Anterior cingulate cortex (tissue), 58 donors: ENCODE measurements at places on chromosomes 13 and 19.

DNA sequence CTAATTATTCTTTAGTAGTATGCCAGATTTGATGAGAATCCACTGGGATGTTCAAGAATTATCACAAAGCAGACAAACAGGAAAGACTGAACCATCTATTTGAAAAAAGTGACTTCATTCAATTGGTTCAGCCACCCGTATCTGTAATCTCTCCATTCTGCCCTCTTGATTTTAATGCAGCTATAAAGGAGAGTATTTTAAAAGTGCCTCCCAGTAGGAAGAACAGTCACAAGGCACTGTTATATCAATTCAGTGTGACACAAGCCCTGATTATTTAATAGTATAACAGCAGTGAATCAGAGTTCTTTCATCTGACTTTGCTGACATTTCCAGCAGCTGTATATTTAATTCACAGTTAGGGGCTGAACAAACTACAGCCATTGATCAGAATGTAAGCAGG, 77.3 kb upstream of the SLAIN1 start:
- no peak for DNase-seq

DNA sequence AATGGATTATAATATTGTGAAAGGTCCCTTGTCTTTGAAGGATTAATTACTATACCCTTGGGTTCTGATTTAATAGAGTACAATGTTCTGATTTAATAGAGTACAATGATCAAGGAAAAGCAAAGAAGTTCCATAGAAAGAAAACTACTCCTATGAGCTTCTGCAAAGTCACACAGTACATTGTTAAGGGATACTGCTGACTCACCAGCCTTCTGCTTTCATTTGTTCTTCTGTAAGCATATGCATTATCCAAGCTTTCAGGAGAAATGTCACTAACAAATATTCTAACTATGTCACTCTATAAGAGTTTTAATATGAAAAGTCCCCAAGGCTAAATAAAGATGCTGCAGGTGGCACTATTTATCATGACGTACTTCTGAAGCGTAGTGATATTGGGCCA, 396.7 kb downstream of the RFC3 start:
- DNase-seq, result no peak

DNA sequence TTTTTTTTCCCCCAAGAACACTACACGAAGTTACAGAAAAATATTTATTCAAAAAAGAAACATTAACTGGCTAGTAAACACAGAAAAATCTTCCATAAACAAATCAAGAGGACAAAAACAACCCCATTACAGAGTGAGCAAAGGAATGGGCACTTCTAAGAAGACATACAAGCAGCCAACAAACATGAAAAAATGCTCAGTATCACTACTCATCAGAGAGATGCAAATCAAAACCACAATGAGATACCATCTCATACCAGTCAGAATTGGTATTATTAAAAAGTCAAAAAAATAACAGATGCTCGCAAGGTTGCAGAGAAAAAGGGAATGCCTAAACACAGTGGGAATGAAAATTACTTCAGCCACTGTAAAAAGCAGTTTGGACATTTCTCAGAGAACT, 131.7 kb downstream of the UGGT2 start:
- DNase-seq, result no peak

GRCh38 chr13:78187781-78188180, 269.1 kb upstream of the EDNRB start:
- DNase-seq, result no peak

DNA sequence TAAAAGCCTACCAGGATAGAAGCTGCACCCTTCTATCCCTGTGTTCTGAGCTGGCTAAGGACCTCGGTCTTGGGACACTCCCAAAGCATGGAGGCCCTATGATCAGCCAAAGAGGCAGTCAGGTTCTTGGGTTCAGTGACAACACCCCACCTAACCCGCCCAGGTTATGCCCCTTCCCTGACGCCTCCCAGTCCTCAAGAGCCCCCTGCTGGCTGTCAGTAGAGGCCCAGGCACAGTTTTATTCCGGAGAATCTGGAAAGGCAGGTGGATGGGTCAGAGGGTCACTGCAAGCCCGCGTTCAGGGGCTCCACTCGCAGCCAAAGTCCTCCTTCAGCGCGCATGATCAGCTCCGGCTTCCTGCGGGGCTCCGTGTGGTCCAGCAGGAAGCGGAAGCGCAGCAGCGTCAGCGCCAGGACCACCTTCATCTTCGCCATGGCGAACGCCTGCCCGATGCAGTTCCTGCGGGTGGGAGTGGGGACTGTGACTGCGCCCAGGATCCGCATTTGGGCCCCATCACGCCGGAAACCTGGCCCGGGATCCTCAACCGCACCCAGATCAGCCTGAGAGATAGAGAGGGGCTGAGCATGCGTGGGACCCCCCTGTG, 22.3 kb downstream of the OR10H3 start:
- no peak for DNase-seq

- DNase-seq, result no peak
Observed at GRCh38 chr19:38656171-38656981, 8.9 kb downstream of the ACTN4 start.

DNA sequence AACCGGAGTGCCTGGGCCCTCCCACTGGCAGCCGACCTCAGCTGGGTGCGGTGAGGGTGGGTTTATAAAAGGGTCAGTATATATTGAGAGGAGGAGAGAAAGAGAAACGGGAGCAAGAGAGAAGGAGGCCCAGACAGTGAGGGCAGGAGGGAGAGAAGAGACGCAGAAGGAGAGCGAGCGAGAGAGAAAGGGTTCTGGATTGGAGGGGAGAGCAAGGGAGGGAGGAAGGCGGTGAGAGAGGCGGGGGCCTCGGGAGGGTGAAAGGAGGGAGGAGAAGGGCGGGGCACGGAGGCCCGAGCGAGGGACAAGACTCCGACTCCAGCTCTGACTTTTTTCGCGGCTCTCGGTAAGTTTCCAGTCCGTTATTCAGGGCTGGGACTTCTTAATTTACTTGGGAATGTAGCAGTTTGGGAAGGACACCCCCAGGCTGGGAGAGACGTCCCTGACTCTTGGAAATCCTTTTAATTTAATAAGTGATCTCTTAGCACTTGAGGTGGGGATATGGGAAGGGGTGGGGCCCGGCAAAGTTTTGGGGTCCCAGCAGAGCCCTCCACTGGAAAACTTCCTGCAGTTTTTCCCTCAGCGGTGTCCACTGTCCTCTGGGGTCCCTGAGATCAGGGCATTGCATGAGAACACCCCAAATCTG, at the start of gene EMP3:
Gene EMP3 (plus strand): TSS at position 288 of the 646 bp plus-strand sequence. CDS start 1,293 bp downstream, outside the sequence.
- DNase-seq, result no peak

GRCh38 chr19:10292206-10292788, 2.5 kb downstream of the ICAM5 start:
- DNase-seq, result peak; percentile 30

DNA sequence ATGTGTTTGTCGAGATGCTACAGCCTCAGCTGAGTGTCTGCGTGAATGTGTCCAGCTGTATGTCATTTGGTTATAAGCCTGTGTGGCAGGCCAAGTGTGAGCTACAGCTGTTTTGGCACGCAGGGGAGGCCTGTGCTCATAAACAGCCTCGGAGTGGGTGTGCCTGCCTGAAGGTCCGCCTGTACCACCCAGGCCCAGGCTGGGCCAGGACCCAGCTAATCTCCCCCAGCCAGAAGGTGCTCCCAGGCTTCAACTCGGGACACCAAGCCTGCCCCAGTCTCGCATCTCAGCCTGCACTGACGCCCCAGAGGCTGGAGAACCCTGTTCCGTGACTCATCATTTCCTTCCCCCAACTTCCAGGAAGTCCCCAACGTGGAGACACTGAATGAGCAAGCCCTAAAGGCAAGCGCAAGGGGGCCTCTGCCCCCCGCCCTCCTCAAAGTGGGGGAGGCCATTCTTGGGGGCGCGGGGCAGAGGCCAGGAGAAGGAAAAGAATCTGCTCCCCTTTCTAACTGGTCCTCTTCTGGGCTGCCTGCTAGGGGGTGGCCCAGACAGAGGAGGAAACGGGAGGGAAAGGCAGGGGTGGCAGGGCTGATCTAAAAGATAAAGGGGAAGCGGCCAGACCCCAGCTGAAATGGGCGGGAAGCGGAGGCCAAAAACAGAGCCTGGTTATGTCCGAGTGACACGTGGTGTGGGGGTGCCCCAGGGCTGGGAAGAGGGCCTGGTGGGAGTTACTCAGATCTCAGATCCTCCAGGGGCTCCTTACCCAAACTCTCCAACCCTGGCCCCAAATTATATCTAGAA, 2.0 kb downstream of the SLC1A5 start:
- no peak for DNase-seq

GRCh38 chr13:97262058-97262457, 39.9 kb downstream of the MBNL2 start:
- no peak for DNase-seq

DNA sequence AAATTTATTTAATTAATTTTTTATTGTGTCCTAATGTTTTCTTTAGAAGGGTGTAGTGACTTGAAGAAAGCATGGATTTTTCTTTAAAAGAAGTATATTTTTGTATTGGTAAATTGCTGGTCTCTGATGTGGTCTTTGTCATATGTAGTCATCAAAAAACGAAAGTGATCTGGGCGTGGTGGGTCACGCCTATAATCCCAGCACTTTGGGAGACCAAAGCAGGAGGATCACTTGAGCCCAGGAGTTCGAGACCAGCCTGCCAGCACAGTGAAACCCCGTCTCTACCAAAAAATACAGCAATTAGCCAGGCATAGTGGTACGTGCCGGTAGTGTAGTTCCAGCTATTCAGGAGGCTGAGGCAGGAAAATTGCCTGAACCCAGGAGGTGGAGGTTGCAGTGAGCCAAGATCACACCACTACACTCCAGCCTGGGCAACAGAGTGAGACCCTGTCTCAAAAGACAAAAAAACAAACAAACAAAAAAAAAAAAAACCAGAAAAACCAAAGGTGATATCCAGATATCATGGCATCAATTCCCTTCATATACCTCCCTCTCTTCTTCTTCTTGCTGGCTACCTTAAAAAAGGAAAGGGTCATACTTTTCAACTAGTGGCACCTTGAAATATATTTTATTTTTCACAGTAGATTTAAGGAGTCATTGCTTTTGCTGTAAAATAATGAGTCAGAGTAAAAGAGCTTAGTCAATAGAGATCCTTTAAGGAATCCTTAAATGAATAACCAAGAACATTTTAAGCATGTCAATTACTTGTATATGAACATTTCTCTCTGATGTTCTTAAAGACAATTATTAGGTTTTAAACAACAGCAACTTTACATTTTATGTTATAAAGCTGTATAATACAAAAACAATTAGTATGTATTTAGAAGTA, 19.9 kb downstream of the KCTD4 start:
- DNase-seq, result no peak

- no peak for DNase-seq
Observed at GRCh38 chr13:94246495-94246894, 233.0 kb downstream of the DCT start.

DNA sequence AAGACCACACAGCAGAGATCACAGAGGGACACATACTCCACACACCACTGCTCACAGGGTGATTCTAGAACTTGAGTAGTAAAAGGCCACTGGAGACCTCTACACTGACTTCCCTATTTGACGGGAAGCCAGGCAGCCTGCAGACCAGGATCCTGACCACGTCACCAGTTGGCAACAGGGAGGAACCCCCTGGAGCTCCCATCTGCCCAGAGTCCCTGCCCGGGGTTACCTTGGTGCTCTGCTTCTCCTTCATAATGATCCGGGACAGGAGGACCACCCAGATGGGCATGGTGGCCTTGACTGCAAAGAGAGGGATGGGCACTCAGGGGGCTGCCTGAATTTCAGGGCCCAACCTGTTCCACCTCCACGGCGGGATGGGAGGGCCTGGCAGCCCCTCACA, 932 bp downstream of the SLC35E1 start:
- DNase-seq, result no peak

GRCh38 chr13:99655351-99656091, 154.2 kb downstream of the TM9SF2 start:
- DNase-seq, result no peak

DNA sequence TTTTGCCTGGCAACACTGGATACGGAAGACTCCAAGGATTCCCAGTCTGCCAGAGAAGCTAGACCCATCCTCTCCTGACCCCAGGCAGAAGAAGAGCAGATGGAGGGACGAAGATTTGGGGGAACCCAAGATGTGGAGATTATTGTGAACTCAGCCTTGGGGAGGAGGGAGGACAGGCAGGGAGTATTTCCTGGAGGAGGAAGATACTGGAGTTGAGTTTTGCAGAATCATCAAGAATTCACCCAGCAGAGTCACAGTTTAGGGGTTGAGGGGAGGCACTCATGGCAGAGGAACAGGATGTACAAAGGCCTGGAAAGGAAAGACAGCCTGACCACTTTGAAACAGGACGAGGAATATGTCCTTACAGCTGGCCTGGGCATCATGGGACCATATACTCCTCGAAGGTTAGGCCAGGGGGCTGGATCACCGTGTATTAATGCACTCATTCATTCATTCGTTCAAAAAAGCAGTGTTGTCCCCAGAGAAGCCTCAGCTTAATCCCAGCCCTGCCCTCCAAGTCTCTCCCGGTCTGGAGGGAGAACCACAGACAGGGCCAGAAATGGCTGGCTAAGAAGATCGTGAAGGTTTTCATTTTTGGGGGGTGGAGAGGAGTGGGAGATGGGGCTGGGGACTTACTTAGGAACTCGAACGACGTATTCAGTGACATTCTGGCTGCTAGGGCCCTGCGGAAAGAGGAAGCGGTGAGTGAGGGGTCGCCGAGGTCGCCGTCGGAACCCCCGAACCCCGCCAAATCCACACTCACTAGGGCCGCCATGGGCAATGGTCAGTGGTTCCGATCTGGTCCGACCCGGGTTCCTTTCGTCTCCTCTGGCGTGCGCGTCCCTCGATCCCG, 517 bp downstream of the GTF2F1 start:
- no peak for DNase-seq

GRCh38 chr13:64480672-64481071, 2749.5 kb downstream of the PCDH9 start:
- no peak for DNase-seq

GRCh38 chr19:46697204-46697960, 19.5 kb downstream of the PRKD2 start:
- peak; percentile 43 for DNase-seq

- DNase-seq, result no peak
Observed at GRCh38 chr13:114079601-114080536, 52.6 kb downstream of the RASA3 start.

DNA sequence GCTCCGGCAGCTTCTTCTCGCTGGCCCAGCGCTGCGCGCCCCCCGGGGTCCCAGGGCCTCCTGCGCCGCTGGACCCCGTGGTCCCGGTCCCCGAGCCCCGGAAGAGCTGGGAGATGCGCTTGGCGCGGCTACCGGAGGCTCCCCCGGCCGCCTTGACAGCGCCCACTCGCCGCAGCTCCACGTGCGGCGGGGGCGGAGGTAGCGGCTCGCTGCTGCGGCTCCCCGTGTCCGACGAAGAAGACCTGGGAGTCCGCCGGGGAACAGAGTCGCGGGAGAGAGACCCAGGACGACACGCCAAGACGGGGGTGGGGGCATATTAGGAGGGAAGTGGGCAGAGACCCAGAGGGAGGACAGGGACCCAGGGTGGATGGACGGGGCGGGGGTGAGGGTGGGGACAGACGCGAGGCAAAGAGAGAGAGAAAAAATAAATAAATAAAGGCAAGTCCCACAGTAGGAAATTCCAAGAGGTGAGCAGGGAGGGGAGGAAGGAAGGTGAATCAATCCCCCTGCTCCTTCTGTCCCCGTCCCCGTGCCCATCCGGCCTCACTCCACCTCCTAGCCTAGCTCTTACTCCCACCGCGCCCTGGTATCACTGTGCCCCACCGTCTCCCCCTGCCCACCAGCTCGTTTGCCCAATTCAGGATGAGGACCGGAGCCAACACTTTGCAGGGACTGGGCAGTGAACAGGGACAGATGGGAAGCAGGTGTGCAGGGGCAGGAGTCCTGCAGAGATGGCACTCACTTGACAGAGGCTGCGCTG, 826 bp downstream of the RASIP1 start:
- no peak for DNase-seq
